ENCODE measurements at places on chromosomes 5 and 9. TPM values are rescaled to one million over a fixed set of nuclear protein-coding genes. Genes with fewer than 3 reads are reported as not detected.

DNA sequence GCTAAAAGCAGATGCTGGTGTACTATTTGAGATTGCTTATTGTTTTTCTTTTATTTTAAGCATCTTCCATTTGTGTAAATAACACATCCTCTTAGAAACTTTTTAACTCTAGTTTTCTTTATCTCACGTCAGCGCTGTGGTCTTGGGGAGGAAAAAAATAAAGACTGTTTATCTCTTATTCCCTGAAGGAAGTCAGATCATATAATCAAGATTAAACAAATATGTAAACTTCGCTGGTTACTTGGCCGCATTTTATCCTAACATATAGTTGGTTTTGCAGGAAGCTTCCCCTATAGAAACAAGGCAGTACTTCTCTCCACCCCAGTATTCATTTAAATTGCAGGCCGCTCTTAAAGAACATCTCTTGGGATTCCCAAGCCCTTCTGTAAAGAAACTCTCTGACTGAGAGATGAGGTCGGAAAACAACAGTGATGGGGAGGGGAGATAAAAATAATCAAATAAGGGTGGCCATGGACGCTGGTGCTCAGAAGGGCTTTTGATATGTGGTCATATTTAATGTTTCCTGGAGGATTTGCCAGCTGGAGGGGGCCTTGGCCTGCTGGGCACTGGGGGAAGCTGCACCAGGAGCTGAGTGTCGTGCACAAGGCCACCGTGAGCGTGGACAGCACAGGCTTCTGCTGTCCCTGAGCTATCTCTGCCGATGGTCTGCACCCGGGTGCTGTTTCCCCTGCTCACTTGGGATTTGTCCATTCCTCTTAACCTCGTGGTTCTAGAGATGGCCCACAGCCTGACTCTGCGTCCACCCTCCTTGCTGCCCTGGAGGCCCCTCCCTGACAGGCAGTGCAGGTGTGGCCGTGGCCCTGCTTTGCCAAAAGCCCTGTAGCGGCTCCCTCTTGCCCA, 23.8 kb downstream of the NEURL1B start:
- DNase-seq = no peak

GRCh38 chr9:24899463-24899862, 353.8 kb upstream of the IZUMO3 start:
- DNase-seq = no peak

DNA sequence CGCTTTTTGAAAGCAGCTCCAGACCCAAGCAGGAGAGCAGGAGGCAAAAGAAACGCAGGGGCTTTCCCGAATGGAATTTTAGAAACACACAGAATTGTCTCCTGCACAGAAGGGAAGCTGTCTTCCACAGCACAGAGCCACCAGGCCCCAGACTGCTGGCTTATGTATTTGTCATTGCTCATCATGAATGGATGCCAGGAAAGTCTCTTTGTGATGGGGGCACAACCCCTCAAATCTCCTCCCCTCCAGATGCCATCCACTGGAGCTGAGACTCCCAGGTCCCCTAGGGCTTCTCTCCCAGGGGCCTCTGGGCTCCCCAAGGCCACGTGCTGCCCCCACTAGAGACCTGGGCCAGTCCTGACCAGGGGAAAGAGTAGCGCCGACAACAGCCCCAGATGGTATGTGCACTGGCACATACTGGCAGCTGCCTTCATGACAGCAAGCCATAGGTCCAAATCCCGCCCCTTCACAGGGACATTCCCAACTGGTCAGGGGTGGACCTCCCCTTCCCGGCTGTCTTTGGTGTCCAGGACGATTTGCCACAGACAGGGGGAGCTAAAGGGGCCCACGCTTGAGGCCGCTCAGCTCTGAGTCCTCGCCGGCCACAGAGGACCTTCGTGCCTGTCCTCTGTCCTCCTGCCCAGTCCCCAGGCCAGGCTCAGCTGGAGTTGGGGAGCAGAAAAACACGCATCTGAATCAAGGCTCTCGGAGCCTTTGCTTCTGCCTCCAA, 127.8 kb downstream of the KCNIP1 start:
- DNase-seq = peak; percentile 25

DNA sequence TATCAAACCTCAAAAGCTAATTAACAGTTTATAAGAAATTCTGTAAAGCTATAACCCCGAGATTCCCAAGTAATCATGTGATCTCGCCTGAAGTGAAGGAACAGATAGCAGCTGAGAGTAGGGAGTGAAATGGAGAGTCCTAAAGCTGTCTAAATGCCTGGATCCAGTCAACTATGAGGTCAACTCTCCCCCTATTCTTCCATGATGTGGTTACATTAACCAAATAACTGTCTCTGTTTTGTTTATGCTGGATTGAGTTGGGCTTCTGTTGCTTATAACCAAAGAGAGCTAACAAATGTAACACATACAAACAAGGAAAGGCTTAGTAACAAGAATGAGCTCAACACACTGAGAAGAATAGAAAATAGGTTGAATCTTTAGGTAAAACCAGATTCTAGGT, 41.6 kb downstream of the GKAP1 start:
- DNase-seq = no peak

Gene TSLP
- 1.2 TPM for total RNA-seq
